Activated naive CD4-positive, alpha-beta T cell treated with anti-CD3 and anti-CD28 coated beads for 36 hours (primary cell): ENCODE measurements at places on chromosomes 11 and 22. TPM values are rescaled to one million over a fixed set of nuclear protein-coding genes. Genes with fewer than 3 reads are reported as not detected.

The TSGA10IP gene
- total RNA-seq, result not detected

DNA sequence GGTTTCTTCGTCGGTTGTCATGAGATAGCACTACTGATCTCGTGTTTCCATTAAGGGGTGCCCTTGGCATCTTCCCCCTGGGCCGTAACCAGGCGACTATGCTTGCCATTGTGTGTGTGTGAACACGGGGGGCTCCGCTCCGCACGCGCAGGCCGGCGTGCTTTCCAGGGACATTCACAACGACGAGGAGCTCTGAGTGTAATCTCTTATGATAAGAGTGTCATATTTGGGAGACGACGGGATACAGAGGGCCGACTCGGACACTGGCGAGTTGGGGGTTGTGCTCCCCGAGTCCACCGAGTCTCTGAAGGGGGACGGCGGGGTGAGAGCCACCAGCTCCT lies 170.9 kb upstream of the CTSC start:
- no peak for DNase-seq

The SF3B2 gene
- total RNA-seq, result 319 TPM

- no peak for DNase-seq
These were observed 121.1 kb downstream of the KCNC1 start for GRCh38 chr11:17855531-17856290.

DNA sequence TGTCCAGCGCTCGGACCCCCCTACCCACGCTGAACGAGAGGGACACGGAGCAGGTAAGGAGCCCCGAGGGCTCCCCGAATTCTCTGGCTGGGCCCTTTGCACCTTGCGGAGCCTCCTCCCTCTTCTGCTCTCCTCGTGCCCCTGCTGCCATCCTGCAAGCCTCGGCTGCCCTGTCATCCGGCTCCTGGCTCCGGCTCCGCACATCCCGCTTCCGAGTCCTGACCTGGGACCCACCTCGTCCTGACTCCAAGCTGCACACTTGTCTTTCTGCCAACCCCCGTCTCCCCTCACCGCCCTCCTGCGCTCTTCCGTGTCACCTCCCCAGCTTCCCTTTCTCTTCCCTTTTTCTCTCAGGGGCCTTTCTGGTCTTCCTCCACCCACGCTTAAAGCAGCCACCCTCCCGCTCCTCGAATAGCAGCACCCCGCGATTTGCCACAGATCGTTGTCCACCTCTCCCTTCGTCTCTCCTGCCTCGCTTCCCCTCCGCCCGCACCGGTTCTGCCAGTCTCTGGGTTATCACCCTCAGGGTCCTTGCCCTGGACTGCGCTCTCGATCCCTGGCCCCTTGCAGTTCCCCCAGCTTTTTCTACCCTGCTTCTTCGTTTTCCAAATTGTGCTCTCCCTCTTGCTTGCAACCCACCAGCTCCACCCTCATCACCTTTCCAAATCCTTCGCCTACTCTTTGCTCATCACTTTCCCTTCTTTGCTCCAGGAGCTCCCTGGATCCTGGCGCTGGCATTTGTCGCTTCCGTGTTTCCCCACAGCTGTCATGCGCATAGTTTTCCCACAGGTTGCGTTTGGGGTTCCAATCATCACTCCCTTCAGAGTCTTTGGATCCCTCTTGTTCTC lies 822 bp downstream of the MARK2 start:
- peak; percentile 51 for DNase-seq

DNA sequence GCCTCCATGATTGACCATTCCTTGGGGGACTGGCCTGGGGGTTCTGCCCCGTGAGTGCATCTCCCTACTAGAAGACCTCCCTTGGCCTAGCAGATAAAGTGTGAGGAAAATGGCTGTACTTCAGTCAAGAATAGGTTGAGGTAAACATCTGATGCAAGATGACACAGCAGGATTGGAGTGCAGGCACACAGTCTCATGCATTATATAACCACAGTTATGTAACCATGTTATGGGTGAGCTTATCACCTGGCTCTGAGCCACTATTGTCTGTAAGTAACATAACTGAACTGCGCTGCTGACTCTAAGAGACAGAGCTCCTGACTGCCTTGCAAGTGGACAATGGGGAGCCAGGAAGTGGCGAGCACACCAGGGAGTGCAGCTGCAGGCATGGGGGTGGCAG lies 378.7 kb upstream of the ANO5 start:
- DNase-seq, result no peak

DNA sequence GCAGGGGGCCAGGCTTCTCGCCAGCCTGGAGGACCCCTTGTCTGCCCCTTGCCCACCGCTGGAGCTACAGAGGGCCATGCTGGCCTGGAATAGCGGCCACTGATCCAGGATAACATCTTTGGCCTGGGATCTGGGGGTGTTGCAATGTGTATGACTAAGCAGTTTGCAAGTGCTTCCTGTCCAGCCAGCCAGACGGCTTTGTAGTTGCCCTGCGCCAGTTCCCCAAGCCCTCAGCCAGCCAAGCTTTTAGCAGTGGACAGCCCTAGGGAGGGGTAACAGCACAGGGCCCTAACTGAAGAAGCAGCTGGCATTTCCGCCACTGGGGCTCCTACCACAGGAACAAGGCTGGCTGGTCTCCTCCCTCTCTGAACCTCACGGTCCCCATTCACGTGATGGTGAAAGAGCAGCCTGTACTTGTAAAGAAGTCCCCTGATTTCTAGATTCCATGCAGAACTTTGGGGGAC lies 32.1 kb downstream of the UQCR10 start:
- no peak for DNase-seq
